ENCODE measurements at places on chromosomes 7 and 10. TPM values are rescaled to one million over a fixed set of nuclear protein-coding genes. Genes with fewer than 3 reads are reported as not detected.

GRCh38 chr10:15035385-15036301, 8.1 kb upstream of the OLAH start:
- no peak for DNase-seq

- no peak for DNase-seq
Measured at GRCh38 chr10:86751477-86751876, 4.9 kb upstream of the BMPR1A start.

DNA sequence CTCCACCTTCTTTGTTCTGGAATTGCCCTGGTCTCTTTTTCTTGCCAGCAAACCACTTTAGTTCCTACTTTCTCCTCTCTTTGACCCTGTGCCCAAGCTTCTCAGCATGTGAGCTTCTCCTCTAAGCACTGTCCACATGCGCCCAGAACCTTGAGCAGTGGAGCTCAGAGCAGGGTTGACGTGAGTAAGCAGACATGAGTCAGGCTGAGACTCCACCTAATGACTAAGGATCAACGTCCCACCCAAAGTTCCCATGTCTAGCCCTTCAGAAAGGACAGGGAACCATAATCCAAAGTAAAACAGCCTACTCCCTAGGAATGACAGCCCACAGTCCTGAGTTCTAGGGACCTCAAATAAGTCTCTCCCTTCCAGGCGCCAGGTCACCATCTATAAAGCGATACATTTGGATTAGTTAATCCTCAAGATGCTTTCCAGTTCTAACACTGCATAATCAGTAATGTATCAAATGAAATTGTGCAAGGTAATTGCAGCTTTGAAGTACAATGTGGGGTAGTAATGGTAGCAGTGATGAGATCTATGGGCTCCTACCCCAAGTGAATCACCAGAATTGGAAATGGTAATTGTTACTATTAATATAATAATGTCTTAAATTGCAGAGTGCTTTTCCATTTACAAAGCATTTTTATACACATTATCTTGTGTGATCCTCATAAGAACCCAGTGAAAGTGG, 44.5 kb downstream of the KCNMA1 start:
- peak; percentile 75 for DNase-seq

GRCh38 chr10:86411281-86411841, 44.8 kb upstream of the GRID1 start:
- DNase-seq, result no peak

DNA sequence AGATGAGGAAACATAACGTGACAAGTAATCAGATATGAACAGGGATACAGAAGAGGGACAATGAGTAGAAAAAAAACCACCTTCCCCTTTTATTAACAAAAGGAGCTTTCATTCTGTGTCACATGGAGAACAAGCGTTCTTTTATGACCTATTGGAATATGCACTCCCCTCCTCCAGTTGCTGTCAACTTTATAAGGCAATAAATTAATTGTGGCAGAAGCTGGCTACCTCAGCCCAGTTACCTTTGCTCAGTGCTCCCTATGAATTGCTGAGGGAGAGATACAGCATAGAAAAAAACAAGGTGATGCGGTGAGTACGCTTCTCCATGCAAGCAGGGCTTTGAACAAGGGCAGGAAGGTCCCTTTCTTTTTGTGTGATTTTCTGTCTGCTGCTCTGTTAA, at the start of gene MGAM2:
Gene MGAM2 (plus strand): TSS at position 220 of the 400 bp plus-strand sequence. CDS start 5,156 bp downstream, outside the sequence.
- DNase-seq, result no peak

- no peak for DNase-seq
Measured at GRCh38 chr10:15353471-15354017, 17.5 kb downstream of the FAM171A1 start.

DNA sequence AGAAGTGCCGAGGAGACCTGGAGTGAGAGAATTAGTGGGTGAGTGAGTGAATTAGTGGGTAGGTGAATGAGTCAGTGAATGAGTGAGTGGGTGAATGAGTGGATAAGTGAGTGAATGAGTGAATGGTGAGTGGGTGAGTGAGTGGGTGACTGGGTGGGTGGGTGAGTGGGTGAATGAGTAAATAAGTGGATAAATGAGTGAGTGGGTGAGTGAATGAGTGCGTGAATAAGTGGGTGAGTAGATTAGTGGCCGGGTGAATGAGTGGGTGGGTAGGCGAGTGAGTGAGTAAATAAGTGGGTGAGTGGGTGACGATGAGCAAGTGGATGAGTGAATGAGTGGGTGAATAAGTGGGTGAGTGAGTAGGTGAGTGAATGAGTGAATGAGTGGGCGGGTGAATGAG, 243.7 kb upstream of the MGMT start:
- no peak for DNase-seq

DNA sequence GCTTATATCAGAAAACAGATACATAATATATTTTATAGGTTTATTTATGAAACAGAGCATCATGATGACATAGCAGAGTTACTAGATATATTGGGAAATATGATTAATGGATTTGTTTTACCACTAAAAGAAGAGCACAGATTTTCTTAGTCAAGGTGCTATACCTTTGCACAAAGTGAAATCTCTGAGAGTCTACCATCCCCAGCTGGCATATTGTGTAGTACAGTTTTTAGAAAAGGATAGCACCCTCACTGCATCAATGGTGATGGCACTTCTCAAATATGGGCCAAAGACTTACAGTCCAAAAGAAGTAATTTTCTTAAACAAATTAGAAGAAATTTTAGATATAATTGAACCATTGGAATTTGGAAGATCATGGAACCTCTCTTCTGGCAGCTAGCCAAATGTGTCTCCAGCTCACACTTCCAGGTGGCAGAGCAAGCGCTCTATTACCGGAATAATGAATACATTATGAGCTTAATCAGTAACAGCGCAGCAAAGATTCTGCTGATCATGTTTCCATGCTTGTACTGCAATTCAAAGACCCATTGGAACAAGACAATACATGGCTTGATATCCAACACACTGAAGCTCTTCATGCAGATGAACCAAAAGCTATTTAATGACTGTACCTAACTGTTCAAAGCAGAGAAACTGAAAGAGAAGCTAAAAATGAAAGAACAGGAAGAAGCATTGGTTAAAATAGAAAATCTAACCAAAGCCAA, 21.9 kb upstream of the CREB3L2 start:
- no peak for DNase-seq

- DNase-seq, result no peak
Measured at GRCh38 chr7:3043544-3044371, at the start of gene CARD11. CARD11 (minus strand) TSS chr7:3043867; CDS start chr7:2958506, 85,361 bp downstream.

GRCh38 chr10:79266543-79267312, 80.5 kb upstream of the PPIF start:
- no peak for DNase-seq

DNA sequence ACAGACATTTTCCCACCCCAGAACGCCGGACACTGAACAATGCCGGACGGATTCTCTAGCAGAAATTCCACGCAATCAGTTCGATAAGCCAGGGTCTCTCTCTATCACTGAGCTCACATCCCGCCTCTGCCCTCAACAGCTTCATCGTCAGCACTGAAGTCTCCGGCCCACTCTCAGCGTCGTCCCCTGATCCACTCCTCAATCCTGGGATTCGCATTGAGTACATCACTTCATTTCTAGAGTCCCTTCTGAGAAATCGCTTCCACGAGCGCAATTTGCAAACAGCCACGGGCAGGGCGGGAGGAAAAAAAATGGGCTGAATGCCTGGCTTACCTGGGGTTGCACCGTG, 365 bp downstream of the YME1L1 start:
- DNase-seq, result no peak

DNA sequence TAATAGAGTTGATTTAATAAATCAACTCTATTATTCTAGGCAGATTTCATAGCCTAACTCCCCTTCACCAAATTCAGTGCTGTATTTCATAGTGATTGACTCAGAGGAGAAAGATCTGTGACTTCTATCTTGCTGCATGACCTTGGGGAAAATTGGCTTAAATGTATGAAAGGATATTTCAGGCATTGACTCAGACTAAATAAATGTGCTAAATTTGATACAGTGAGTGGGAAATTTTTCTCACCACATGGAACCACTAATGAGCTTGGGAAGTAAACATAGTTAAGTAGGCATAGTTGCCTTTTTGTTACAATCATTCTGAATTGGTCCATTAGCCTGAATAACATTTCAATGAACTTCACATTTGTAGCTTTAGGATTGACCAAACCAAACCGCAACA, 89.0 kb upstream of the PRPS1L1 start:
- no peak for DNase-seq

- no peak for DNase-seq
Measured at GRCh38 chr10:103443475-103444185, 8.5 kb downstream of the CALHM2 start.

DNA sequence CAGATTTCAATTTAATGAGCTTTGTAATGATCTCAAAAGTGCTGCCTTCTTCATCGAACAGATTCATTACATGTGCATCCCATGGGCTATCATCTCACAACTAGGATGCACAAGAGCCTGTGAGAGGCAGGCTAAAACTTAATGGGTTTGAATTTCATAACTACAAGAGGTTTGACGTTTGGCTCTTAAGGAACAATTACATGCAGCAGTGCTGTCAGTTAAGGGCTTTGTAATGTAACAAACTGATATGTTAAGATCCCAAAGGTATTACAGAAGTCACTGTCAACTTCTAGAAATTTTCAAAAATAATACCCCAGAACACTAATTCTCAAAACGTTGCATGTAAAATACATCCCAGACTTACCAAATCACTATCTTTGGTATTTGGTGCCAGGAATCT, 33.2 kb downstream of the KIF20B start:
- DNase-seq, result no peak

TWIST1 gene
- total RNA-seq, result 0.22 TPM

MALRD1 gene
- 0.06 TPM for total RNA-seq

GDF10 gene
- not detected for total RNA-seq

CYP3A4 gene
- not detected for total RNA-seq

KIAA1549 gene
- 1.8 TPM for total RNA-seq

DPY19L1 gene
- total RNA-seq, result 33.6 TPM

SPAG6 gene
- 0.07 TPM for total RNA-seq

OIT3 gene
- not detected for total RNA-seq

MBL2 gene
- total RNA-seq, result not detected

GNGT1 gene
- not detected for total RNA-seq

BEND7 gene
- 25.9 TPM for total RNA-seq

DYNC1I1 gene
- 0.06 TPM for total RNA-seq

CPN1 gene
- not detected for total RNA-seq

PFKP gene
- total RNA-seq, result 402 TPM

INSYN2A gene
- 0.29 TPM for total RNA-seq

SLC18A3 gene
- not detected for total RNA-seq
